ENCODE measurements at places on chromosomes 7 and 10.

GRCh38 chr10:13414855-13415254 is 66.8 kb upstream of the SEPHS1 start:
- DNase-seq: no peak

DNA sequence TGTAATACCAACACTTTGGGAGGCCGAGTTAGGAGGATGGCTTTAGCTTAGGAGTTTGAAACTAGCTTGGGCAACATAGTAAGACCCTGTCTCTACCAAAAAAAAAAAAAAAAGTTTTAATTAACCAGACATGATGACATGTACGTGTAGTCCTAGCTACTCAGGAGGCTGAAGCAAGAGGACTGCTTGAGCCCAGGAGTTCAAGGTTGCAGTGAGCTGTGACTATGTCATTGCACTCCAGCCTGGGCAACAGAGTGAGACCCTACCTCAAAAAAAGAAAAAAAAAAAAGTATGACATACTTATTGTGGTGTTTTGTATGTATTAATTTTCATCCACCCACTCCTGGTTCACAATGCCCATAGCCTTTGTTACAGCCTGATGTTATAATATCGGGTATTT is 69.7 kb downstream of the GSAP start:
- DNase-seq: no peak

DNA sequence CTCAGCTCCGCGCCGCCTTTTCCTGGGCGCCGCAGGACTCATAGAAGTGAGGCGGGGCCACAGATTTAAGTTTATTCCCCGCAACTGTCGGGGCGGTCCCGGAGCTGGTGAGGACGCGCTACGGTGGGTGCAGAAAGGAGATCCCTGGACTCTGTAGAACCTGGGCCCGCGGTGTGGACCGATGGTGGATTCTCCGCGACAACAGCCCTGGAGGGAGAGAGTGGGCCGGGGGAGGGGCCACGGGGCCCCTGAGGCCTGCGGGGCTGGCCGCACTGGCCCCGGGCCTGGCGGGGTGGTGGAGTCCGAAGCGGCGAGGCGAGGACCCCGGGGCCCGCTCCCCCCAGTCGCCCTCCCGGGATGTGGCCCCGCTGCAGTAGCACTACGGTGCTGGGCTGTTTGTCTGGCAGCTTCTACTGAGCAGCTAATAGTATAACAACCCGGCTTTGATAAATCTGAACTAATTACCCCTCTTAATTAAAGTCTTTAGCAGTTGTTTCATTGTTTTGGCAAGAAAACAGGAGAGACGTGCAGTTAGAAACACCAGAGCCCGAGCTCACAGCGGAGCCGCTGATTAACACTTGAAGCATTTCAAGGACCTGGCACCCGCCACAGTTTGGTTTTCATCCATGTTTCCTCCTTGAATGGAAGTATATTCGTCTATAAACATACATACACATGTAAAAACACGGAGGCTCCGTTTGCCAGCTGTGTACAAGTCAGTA is 4.2 kb downstream of the FEZF1 start:
- DNase-seq: no peak

DNA sequence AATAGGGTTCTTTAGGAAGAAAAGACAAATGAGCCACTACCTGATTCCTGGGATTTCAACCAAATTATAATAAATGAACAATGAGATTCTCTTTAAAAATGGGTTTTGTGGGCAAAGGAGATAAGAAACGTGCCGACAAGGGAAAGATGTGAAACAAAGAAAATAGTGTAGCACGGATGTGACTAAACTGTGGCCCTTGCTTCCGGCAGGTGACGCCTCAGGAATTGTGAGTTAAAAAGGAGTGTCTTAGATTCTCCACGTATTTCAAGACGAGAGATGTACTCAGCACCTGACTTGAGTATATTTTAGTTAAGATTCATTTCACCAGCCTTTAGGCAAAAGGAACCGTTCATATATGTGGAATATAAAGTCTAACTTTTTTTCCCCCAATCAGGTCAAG is 75.9 kb downstream of the DNAH11 start:
- no peak for DNase-seq

DNA sequence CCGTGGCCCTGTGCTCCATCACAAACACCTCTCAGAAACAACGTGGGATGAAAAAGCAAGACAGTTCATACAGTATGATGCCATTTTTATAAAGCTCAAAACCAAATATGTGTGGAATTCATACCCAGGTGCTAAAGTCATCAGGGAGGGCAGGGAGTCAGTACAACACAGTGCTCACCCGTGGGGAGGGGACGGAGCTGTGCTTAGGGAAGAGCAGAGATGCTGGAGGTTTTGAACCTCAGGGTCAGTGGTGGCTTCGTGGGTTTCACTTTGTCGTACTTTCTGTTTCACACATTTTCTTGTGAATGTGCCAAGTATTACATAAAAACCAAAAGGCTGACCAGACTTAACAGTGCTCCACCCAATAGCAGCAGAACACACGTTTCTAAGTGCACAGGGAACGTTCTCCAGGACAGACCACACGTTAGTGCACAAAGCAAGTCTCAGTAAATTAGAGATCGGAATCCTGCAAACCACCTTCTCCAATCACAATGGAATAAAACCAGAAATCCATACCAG is 21.2 kb downstream of the ZMIZ2 start:
- DNase-seq: peak; percentile 40

- DNase-seq: no peak
Observed at GRCh38 chr10:24824124-24824523, 100.4 kb upstream of the ARHGAP21 start.

GRCh38 chr7:5539013-5539411 is 115.4 kb upstream of the TNRC18 start:
- DNase-seq: no peak

DNA sequence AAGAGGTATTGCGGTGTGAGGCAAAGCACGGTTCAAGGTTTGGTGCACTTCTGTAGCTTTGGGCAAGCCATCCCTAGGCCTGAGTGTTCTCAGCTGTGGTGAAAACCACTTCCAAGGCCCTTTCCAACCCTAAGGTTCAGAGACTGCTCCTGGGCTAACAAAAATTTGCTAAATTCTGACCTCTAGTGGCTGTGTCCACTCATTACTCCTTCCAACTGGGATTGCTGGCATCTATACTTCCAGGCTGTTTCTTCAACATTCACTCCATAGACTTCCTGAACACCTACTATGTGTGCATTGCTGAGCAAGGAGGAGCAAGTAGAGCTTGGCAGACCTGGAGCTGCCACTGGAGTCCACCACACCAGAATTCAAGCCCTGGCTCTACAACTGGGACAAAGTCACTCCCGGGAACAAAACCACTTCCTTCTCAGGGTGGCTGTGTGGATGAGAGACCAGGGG is 29.3 kb upstream of the SH3PXD2A start:
- peak; percentile 24 for DNase-seq

DNA sequence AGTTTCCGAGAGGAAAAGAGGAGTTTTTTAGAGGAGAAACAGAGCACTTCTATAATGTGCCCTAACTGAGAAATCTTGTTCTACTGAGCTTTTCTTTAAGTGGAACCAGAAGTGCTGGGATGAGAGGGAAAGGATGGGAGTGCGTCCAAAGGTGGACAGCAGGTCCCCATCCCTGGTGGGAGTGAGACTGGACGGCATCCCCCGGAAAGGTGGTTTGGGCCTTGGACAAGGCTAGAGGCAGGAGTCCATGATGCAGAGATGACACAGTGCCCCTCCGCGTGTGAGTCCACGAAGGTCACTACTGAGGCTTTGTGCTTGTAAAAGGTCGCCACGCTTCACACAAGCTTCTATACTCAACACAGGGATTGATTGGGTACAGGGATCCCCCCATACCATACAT is 6.1 kb upstream of the EN2 start:
- DNase-seq: no peak

- no peak for DNase-seq
Observed at GRCh38 chr10:114151486-114151885, 22.5 kb downstream of the CCDC186 start.
